ENCODE measurements at places on chromosomes 3 and 15.

- DNase-seq: no peak
- peaks cover 96% of the 10 kb centered on the region for H3K36me3 ChIP-seq
- no peak overlapping the region for H3K4me3 ChIP-seq
- H3K4me1 ChIP-seq: peaks cover 43% of the 10 kb centered on the region
These were observed 70.4 kb downstream of the RGMA start for GRCh38 chr15:93018574-93018973.

DNA sequence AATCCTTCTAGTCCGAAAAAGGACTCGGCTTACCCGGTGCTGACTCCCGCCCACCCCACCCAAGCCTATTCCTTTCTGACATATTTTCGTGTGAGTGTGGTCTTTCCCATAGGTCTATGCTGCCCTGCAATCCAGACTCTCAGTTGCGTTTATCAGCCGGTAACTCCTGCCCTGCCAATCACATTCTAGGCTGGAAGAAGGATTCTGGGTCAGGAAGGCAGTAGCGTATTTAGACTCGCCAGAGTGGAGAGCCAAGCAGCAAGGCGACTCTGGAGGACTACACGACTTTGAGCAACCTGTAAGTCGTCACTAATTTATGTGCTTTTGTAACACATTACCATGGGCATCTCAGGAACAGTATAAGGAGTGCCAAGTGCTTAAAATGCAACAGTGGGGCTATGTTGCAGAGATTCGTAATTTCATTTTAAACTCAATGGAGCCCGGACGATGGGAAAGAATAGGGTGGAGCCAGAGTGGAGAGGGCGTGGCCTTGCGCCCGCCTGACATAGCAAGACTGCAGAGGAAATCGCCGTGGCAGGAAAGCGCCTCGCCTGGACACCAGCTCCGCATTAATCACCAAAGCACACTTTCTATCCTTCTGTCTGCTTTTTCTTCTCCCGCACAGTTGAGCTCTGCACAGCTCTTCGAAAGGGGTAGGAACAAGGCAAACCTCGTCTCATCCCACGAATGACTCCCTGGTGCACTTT lies 1044.2 kb downstream of the AGBL1 start:
- H3K4me1 ChIP-seq: no peaks in the 10 kb centered on the region
- H3K4me3 ChIP-seq: no peak overlapping the region
- DNase-seq: no peak
- no peaks in the 10 kb centered on the region for H3K36me3 ChIP-seq
- H3K27ac ChIP-seq: no peak overlapping the region

DNA sequence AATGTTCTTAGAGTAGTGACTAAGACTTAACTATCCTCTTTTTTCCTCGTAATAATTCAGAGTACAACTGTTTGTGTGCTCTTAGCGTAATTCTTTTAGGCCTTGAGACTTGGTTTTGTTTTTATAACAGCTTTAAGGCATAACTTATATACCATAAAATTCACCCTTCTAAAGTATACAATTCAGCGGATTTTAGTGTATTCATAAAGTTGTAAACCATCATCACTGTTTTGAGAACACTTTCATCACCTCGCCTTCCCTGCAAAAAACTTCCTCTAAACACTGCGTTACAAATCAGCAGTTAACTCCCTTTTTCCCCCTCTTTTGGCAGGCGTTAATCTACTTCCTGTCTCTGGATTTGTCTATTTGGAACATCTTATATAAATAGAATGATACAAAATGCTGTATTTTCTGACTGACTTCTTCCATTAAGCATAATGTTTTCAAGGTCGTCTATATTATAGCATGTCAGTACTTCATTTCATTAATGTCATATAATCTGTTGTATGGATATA lies 18.7 kb downstream of the DNAJC13 start:
- H3K27me3 ChIP-seq: no peaks in the 10 kb centered on the region
- DNase-seq: no peak
- H3K4me1 ChIP-seq: peaks cover 21% of the 10 kb centered on the region
- peaks cover 9% of the 10 kb centered on the region for H3K36me3 ChIP-seq
- H3K4me3 ChIP-seq: no peak overlapping the region
- no peak overlapping the region for H3K27ac ChIP-seq

- no peaks in the 10 kb centered on the region for H3K27me3 ChIP-seq
- H3K27ac ChIP-seq: no peak overlapping the region
- H3K4me3 ChIP-seq: no peak overlapping the region
- peaks cover 2% of the 10 kb centered on the region for H3K36me3 ChIP-seq
- no peak for DNase-seq
These were observed 160.6 kb upstream of the WNT5A start for GRCh38 chr3:55647670-55648069.

DNA sequence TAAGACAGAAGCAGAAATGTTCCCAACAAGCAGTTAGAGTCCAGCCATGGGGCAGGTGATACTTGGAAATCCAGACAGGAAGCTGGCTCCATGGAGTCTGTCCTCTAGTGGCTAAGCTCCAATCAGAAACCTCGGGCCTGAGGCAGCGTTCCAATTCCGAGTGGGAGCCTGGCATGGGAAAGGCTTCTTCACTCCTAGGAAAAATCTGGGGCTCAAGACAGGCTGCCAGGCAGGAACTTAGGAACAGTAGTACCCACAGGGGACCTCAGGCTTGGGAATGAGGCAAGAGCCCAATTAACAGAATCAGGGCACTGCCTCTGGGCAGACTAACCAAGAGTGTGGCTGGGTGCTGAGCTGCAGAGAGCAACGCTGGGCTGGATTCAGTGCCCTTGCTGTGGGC lies 6.2 kb upstream of the ATP13A4 start:
- no peak overlapping the region for H3K27ac ChIP-seq
- H3K4me3 ChIP-seq: no peak overlapping the region
- H3K36me3 ChIP-seq: no peaks in the 10 kb centered on the region
- no peak for DNase-seq
- no peaks in the 10 kb centered on the region for H3K27me3 ChIP-seq

GRCh38 chr3:115598216-115598615 lies 25.1 kb upstream of the GAP43 start:
- no peaks in the 10 kb centered on the region for H3K4me1 ChIP-seq
- no peak overlapping the region for H3K27ac ChIP-seq
- no peak overlapping the region for H3K4me3 ChIP-seq
- no peak for DNase-seq
- H3K27me3 ChIP-seq: peaks cover 33% of the 10 kb centered on the region

Measured in central memory CD8-positive, alpha-beta T cell (primary cell).